Activated CD4-positive, alpha-beta T cell treated with anti-CD3 and anti-CD28 coated beads for 24 hours (primary cell): ENCODE measurements at places on chromosomes 5 and 9.

DNA sequence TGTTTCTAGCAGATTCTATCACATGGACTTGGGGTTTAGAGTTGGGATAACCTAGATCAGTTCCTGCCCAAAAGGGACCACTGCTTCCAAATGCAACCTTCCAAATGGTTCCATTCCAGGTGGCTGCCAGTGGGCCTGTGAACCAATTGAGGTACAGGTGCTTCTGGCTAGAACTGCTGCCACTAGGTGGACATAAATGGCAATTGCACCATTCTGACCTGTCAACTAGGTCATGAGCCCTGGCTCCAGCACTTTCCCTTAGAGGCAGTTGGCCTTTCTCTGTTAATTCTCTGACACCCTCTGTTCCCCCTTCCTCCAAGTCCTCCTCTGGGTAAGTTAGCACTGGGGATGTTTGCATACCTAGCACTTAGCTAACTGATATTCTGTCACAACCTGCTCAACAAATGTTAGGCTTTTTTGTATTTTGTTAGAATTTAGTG, 16.6 kb upstream of the HEMGN start:
- peak; percentile 9 for DNase-seq

DNA sequence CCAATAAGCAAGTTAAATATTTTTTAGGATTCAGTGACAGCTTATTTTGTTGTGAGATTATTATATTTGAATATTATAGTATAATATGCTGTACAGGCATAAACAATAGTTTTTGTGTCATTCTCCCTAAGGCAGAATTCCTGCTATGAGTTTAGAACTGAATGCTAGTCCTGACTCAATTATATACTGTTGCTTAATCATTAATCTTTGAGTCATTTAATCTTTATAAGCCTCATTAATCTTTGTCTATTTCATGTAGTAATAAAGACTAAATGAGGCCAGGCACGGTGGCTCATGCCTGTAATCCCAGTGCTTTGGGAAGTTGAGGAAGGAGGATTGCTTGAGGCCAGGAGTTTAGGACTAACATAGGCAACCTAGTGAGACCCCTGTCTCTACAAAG, 3.6 kb upstream of the DCP2 start:
- DNase-seq = no peak

GRCh38 chr9:77488439-77489126, 159.5 kb downstream of the GNA14 start:
- no peak for DNase-seq

GRCh38 chr5:150209099-150209635, 19.3 kb downstream of the SLC6A7 start:
- DNase-seq = no peak

GRCh38 chr9:82036086-82036485, 47.5 kb downstream of the SPATA31D1 start:
- DNase-seq = no peak

DNA sequence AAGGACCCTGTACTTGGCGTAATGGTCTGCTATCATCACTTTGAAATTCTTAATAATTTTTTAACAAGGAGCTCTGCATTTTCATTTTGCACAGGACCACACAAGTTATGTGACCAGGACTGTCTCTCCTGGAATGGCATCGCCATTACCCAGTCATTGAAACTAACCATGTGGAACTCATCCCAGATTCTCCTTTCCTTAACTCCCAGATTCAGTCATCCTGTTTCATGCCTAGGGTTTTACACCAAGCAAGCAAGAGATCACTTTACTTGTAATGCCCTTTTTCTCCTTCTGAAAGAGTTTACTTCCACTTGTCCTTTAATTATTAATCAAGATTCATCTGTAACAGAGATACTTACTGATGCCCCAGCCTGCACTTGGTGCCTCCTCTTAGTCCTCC, 12.0 kb downstream of the FRMD3 start:
- no peak for DNase-seq

GRCh38 chr9:122526602-122527001, 491 bp downstream of the OR1N1 start:
- no peak for DNase-seq

DNA sequence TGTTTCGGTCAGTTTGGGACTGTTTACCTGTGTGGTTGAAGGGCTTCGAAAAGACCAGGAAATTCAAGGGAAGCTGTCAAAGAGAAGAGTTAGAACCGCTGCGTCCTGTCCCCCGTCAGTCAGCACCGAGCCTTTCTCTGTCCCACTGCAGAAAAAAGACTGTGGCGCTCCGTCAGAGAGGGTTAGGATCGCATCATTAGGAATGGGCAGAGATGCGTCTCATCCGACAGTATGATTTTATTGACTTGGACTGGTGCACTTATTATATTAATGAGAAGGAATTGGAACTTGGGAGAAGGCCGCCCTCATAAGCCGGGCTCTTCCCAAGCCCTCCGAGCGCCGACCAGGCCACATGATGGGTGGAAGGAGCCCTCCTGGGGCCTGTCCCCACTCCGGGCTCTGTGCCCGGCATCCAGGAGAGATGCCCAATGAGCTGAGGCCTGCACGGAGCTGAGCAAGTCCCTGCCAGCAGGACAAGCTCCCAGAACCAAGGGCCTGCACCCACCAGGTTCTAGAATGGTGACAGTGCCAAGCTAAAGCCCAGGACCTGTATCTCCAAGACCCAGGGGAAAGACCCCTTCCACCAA, 71.5 kb downstream of the NEK6 start:
- no peak for DNase-seq

DNA sequence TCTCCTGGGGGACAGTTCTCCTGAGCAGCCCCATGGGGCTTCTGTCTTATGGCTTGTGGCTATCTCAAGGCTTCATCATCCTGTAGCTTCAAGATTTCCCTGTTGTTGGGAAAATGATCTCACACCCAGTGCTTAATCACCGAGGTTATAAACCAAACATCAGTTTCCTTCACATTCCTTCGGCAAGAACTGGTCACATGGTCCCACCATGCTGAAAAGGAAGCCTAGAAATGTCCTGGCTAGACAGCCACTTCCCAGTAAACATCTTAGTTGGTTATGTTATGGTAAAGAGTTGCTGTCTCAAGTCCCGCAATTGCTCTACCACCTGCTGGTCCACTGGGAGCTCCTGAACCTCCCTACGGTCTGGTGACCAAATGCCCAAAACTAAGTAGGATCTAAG, 66.0 kb downstream of the RAB3C start:
- DNase-seq = no peak

DNA sequence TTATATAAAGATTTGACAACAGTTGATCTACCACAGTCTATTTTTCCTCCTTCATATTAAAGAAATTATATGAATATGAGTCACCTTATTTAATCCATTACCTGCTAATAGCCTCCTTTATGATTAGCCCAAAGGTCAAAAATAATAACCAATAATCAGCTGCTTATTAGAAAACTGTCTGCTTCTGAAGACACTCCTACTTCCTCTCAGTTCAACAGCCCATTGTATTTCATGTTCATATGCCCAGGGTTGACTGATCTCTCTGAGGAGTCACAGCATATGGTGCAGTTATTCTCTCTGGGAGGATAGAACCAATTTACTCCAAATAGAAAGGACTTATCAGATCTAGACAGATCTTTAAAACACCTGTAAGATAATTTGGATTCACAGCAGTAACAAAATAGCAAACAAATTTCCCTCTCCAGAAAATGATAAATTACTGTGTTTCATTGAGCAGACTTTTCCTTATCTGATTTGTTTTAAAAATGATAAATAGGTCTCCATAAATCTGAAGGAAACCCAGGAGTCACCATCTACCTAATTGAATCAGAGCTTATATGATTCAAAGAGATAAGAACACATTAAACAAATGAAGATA, 180.4 kb upstream of the ITGA1 start:
- DNase-seq = no peak

DNA sequence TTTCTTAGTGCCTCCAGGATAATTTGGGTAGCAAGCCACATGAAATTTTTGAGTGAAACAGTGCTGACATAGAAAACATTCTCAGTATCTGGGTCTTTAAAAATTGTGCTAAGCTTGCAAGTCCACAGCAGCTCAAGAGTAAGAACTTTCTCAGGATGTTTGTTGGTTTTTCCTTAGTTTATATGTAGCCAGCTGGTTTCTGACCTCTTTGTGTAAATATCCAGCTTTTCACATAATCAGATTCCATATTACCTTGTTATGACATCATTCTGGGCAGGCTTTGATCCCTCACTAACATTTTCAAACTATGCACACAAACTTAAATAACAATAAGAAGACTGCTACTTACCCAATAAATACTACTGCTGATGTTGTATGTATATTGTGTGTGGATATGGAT, 82.9 kb upstream of the VCAN start:
- DNase-seq = no peak

DNA sequence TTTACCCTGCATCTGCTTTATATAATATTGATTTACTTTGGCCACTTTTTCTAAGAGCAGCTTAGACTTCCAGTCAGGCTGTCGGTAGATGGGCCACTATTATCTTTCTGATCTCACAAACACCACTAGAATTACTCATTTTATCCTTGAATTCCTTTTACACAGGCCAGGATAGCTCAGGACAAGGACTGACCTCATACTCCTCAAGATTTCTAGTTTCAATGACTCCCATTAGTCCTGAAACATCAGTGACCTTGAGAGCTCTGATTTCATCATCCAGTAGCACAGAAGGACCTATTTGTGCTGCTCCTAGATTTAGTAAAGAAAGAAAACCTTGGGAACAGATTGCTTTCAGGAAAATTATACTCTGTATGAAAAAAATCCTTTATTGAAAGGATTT, 727.9 kb upstream of the PTPRD start:
- no peak for DNase-seq

DNA sequence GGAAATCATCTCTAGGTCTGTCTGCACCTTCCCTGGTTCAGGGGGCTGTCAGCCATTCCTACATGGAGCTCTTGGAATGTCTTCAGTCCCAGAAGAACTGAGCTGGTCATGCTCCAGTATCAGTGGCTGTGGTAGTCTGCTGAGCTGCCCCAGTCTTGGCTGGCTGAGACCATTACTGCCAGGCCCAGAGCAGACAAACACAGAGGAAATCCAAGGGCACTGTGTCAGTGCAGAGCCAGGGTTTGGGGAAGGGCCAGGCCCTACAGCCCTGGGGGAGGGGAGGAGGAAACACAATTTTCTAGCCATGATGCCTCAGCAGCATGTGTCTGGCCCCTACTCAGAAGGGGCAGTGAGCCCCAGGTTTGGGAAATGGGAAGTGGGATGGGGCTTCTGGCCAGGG, 58.4 kb downstream of the ARHGEF37 start:
- no peak for DNase-seq

GRCh38 chr5:116939641-116940040, 365.0 kb upstream of the SEMA6A start:
- DNase-seq = no peak

DNA sequence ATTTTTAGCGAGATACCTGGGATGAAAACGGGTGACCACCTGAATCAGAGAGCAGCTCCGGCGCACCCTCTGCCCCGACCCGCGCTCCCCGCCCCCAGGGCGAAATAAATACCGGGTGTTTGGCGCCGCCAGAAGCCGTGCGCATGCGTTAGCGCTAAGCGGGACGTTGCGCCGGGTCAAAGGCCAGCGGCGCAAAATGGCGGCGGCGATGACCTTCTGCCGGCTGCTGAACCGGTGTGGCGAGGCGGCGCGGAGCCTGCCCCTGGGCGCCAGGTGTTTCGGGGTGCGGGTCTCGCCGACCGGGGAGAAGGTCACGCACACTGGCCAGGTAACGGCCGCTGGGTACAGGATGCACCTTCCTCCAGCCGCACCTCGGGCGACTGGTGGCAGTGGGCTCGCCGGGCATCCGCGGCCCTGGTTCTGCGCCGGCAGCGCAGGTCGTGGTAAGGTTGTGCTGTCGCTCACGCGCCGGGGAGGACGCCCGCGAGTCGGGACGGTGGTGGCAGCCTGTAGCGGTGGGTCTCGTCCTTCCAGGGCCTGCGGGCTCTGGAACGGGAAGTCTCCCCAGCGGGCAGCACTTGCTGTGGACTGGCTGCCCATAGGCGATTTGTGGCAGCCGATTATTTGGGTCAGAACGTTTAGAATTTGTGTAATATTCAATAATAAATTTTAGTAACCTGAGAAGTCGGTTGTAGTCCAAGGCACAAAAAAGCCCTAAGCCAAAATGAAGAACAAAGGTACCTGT, at the start of gene NDUFS6:
NDUFS6 (plus strand) TSS at position 186 of the 745 bp plus-strand sequence; CDS start at position 197, 11 bp downstream.
- DNase-seq = peak; percentile 70

DNA sequence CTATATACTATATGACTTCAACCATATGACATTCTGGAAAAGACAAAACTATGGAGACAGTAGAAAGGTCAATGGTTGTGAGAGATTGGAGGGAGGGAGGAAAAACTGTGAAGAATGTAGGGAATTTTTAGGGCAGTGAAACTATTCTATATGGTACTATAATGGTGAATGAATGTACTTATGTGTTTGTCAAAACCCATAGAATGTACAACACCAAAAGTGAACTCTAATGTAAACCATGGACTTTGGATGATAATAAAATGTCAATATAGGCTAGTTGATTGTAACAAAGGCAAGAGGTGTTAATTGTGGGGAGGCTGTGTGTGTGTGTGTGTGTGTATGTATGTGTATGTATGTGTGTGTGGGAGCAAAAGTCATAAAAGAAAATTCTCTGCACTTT, 10.8 kb upstream of the STOM start:
- no peak for DNase-seq
